Memory B cell (primary cell): ENCODE measurements at places on chromosomes 1 and 21.

GRCh38 chr1:104380003-104380402 lies 630.3 kb downstream of the AMY1C start:
- H3K27me3 ChIP-seq, result no peaks in the 10 kb centered on the region
- no peaks in the 10 kb centered on the region for H3K4me1 ChIP-seq
- no peak overlapping the region for H3K4me3 ChIP-seq
- H3K36me3 ChIP-seq, result no peaks in the 10 kb centered on the region
- no peak overlapping the region for H3K27ac ChIP-seq
- DNase-seq, result no peak

DNA sequence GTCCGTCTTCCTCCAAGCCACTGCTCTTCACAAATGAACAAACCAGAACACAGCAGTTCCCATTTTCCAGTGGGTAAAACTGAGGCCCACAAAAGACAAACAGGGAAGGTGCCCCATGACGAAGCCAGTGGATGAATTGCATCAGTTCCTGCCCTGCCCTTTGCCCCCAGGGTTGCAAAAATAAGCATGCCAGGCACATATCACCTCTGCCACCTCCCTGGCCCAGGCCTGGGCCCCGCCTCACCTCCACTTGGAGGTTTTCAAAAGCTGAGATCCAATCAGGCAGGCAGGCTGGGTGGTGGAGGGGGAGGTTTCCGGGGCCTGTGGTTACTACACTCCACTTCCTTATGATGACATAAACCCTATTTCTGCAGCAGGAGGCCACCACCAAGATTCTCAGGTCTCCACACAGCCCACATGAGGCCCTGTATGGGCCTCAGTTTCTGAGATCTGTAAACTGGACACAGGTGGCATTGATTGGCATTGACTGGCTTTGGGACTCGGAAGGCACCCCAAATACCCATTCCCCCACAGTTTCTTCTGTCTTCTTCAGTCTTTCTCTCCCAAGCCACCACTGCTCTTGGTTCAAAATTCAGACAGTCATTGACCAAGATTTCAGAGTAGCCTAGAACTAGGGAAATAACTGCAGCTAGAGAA lies 4.1 kb downstream of the KIF21B start:
- H3K27me3 ChIP-seq, result no peaks in the 10 kb centered on the region
- no peaks in the 10 kb centered on the region for H3K36me3 ChIP-seq
- peak overlapping the region; percentile 95 for H3K27ac ChIP-seq
- H3K4me3 ChIP-seq, result peak overlapping the region; percentile 72
- peak; percentile 78 for DNase-seq

GRCh38 chr1:5567839-5568238 lies 424.4 kb downstream of the NPHP4 start:
- no peak for DNase-seq
- H3K4me1 ChIP-seq, result no peaks in the 10 kb centered on the region
- no peak overlapping the region for H3K4me3 ChIP-seq
- H3K27ac ChIP-seq, result no peak overlapping the region
- no peaks in the 10 kb centered on the region for H3K36me3 ChIP-seq
- no peaks in the 10 kb centered on the region for H3K27me3 ChIP-seq

DNA sequence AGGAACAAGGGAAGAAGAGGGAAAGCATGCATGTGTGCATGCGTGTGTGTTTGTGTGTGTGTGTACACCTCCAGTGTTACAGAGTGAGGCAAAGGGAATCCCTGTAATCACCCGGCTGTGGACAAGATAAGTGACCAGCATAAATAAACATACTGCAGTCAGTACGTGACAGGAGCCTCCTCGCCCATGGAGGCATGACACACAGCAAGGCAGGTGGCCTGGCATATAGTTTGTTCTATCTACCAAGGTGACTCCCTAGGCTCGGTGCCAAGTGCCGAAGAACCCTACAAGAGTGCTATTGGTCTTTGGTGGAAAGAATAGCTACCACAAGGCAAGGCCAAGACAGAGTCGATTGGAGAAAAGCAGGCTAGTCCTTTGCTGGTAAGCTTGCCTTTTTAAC lies 31.7 kb upstream of the HEATR1 start:
- peaks cover 7% of the 10 kb centered on the region for H3K36me3 ChIP-seq
- H3K27ac ChIP-seq, result no peak overlapping the region
- H3K4me1 ChIP-seq, result no peaks in the 10 kb centered on the region
- H3K4me3 ChIP-seq, result no peak overlapping the region
- no peak for DNase-seq

GRCh38 chr1:241007668-241008067 lies 349.3 kb downstream of the RGS7 start:
- no peak overlapping the region for H3K4me3 ChIP-seq
- DNase-seq, result no peak
- H3K27ac ChIP-seq, result no peak overlapping the region
- no peaks in the 10 kb centered on the region for H3K4me1 ChIP-seq

- H3K4me1 ChIP-seq, result peaks cover 5% of the 10 kb centered on the region
- no peak overlapping the region for H3K4me3 ChIP-seq
- H3K27ac ChIP-seq, result no peak overlapping the region
These were observed 8.2 kb downstream of the HAPLN2 start for GRCh38 chr1:156627313-156627880.

DNA sequence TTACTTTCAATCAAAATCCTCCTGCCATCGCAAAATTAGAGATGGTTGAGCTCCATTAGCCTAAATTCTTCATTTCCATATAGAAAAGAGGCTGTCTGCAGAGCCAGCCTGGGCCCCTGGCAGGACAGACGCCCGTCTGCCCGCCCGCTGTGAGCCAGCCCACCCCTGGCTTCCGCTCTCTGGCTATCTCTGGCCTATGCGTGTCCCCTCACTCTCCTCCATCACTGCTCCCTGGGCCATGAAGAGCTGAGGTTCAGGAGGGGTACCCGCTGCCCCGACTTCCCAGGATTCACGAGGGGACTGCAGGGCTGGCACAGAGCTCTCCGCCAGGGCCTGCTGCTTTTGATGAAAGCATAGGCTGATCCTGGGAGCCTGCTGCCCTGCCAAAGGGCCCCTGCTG lies 117.6 kb downstream of the CASZ1 start:
- no peak overlapping the region for H3K27ac ChIP-seq
- H3K27me3 ChIP-seq, result no peaks in the 10 kb centered on the region
- DNase-seq, result no peak
- no peak overlapping the region for H3K4me3 ChIP-seq
- H3K36me3 ChIP-seq, result no peaks in the 10 kb centered on the region
- peaks cover 12% of the 10 kb centered on the region for H3K4me1 ChIP-seq

DNA sequence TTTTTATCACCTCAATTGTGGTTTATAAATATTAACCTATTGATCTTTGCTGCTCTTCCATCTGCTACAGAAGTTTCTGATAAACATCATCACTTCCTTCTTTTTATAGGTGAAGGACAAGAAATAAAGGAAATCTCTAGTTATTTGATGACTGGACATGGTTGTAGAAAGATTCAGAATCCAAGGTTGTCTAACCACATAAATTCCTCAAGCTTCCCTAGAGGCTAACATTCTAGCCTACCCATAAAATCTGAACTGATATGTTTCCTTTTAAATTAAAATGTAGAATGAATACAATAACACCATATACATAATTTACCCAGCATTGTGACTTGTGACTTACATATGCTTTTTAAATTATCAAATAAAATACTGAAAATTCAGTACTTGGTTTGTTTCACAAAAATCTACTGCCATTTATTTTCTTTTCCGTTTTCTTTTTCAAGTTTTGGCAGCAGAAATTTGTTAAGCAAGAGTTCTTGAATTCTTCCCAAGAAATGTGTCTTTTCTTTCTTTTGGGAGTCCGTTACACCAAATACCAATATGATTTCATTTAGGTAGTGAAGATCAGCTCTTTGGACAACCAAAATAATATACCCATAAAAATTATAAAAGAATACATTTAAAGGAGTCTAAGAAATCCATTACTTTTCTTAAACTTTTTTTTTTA lies 513.2 kb upstream of the ADGRL2 start:
- H3K27ac ChIP-seq, result no peak overlapping the region
- no peaks in the 10 kb centered on the region for H3K4me1 ChIP-seq
- H3K27me3 ChIP-seq, result no peaks in the 10 kb centered on the region
- H3K36me3 ChIP-seq, result no peaks in the 10 kb centered on the region
- no peak for DNase-seq

DNA sequence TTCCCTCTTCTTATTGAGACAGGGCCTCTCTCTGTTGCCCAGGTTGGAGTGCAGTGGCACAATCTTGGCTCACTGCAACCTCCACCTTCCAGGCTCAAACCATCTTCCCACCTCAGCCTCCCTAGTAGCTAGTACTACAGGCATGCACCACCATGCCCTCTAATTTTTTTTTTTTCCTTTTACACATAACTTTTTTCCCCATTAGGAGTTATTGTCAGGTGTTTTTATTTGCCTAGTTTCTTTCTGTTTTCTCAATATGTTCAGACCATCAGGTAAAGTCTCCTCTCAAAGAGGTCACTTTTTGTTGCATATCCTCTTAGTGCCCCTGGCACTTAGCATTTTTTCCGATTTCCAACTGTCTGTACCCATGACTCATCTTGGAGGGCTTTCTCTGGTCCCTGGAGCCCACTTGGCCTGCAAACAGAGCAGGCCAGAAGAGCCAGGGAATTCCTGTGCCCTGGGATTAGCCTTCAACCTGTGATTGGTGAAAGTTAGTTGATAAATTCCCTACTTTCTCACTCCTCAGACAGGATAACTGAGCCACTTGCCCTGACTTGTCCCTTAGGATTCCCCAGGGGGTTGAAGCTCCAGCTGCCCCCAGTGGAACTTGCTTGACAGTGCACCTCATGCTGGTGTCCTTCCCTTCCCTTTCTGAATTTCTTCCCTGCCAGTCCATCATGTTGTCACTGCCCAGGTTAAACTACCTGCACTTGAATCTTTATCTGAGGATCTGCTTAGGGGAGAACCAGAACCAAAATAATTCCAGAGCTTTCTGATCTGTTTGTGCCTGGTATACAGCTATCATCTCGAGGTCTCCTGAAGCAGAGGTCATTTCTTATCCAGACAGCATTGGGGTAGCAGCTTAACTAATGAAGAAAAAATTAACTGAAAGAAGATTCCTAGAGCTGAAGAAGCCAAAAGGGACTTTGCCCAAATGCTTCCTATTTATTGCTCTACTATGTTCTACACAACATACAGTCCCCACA lies 2.4 kb downstream of the NTPCR start:
- peaks cover 24% of the 10 kb centered on the region for H3K4me1 ChIP-seq
- no peak for DNase-seq
- H3K4me3 ChIP-seq, result no peak overlapping the region

DNA sequence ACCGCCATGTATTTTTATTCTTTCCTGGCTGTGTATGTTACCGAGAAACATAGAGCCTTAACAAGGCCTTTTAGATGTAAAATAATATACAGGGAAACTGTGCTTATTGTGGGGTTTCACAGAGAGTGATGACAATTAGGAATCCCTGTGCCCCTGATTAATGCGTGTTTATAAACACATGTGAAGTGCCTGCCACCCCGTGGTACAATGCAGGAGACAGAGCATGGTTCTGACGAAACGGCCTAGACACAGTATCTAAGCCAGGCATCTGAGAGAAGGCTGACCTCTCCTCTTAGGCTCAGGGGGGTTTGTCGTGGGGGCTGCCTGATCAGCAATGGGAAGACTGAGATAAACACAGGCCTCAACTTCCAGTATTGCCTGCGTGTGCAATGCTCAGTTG lies 200.0 kb downstream of the AJAP1 start:
- H3K27ac ChIP-seq, result no peak overlapping the region
- no peaks in the 10 kb centered on the region for H3K27me3 ChIP-seq
- no peaks in the 10 kb centered on the region for H3K4me1 ChIP-seq
- H3K36me3 ChIP-seq, result no peaks in the 10 kb centered on the region
- no peak for DNase-seq
- H3K4me3 ChIP-seq, result no peak overlapping the region

GRCh38 chr1:161068306-161069234 lies 1.1 kb downstream of the ARHGAP30 start:
- DNase-seq, result peak; percentile 63
- no peaks in the 10 kb centered on the region for H3K27me3 ChIP-seq
- peaks cover 19% of the 10 kb centered on the region for H3K36me3 ChIP-seq

DNA sequence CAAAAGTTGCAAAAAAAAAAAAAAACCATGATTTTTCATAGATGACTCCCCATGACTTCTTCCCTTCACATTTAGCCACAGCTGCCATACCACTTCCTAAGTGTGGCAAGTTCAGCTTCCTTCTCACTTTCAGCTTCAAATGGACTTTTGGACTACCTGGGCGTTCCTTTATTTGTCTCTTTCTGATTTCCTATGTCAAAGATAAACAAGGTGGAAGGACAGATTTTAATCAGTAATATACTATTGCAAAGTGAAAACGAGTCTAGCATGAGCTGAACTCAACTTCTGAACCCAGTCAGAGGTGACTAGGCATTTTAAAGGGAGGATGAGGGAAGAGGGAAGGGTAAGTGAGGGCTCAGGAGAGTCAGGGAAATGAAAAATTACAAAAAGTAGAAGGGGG lies 14.4 kb upstream of the SCCPDH start:
- H3K4me3 ChIP-seq, result no peak overlapping the region
- peaks cover 2% of the 10 kb centered on the region for H3K36me3 ChIP-seq
- H3K4me1 ChIP-seq, result no peaks in the 10 kb centered on the region
- no peak for DNase-seq
- no peak overlapping the region for H3K27ac ChIP-seq
- peaks cover 5% of the 10 kb centered on the region for H3K27me3 ChIP-seq

DNA sequence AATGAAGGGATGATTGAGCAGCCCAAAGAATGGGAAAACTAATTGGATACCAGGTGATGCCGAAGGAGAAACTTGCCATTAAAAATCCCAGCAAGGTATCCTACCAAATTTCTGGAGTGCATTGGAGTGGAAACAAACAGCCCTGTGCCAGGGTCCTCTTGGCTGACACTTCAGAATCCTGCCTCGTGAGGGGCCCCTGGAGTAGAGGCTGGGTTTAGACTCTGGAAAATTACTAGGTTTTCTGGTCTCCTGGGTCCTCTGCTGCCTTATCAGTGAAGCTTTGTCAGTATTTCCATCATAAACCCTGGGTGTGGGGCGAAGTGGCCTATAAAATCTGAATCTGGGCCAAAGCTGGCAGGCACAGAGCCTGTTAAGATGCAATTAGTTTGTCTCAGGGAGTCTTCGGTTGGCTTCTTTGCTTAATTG lies 289.2 kb upstream of the USP24 start:
- DNase-seq, result no peak
- H3K4me1 ChIP-seq, result no peaks in the 10 kb centered on the region
- no peak overlapping the region for H3K4me3 ChIP-seq

GRCh38 chr1:181102841-181103240 lies 14.3 kb downstream of the IER5 start:
- no peak for DNase-seq
- H3K4me1 ChIP-seq, result peaks cover 38% of the 10 kb centered on the region
- H3K27me3 ChIP-seq, result no peaks in the 10 kb centered on the region
- H3K36me3 ChIP-seq, result no peaks in the 10 kb centered on the region
- no peak overlapping the region for H3K4me3 ChIP-seq
- H3K27ac ChIP-seq, result no peak overlapping the region

GRCh38 chr1:98287626-98288025 lies 366.8 kb upstream of the DPYD start:
- no peaks in the 10 kb centered on the region for H3K4me1 ChIP-seq
- DNase-seq, result no peak
- H3K36me3 ChIP-seq, result no peaks in the 10 kb centered on the region
- H3K27ac ChIP-seq, result no peak overlapping the region

- peaks cover 3% of the 10 kb centered on the region for H3K27me3 ChIP-seq
- H3K36me3 ChIP-seq, result no peaks in the 10 kb centered on the region
- no peak overlapping the region for H3K27ac ChIP-seq
- no peaks in the 10 kb centered on the region for H3K4me1 ChIP-seq
- no peak overlapping the region for H3K4me3 ChIP-seq
These were observed 6.9 kb downstream of the NECTIN4 start for GRCh38 chr1:161082483-161082882.
